ENCODE measurements at places on chromosomes 5 and 9. TPM values are rescaled to one million over a fixed set of nuclear protein-coding genes. Genes with fewer than 3 reads are reported as not detected.

DNA sequence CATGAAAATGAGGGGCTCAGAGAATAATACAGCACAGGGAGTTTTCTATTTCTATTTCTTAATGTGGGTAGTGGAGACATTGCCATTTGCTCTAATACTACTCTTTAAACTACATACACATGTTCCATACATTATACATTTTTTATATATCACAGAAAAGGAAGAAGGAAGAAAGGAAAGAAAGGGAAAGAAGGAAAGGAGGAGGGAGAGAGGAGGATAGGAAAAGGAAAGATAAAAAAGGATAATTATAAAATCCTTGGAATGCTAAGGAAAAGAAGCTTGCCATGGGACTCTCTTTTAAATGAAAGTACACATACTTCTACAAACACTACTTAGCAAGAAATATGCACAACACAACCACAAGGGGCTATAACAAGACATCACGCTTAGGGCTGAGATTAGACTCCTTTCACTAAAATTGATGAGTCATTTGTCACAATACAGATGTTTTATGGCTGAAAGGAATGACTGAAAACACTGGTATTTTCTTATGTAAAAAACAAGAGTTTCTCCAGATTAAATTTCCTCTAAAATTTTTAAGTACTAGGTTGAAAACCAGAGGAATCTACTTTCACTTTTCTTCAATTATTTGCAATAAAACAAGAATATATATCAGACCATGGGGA lies 219.8 kb downstream of the ARL15 start:
- H3K27ac ChIP-seq: 0 out of 2 replicates have a peak overlapping the region, but pooled peaks have one; percentile 14
- H3K36me3 ChIP-seq: no peaks in the 10 kb centered on the region
- H3K4me3 ChIP-seq: peak overlapping the region; percentile 43
- DNase-seq: peak; percentile 85

GRCh38 chr9:108815156-108815555 lies 40.6 kb downstream of the ACTL7B start:
- DNase-seq: no peak
- H3K27me3 ChIP-seq: peaks cover 9% of the 10 kb centered on the region
- H3K4me3 ChIP-seq: no peak overlapping the region
- H3K4me1 ChIP-seq: no peaks in the 10 kb centered on the region
- H3K27ac ChIP-seq: no peak overlapping the region

- 0 out of 2 replicates have a peak, but pooled peaks cover 9% of the 10 kb centered on the region for H3K4me1 ChIP-seq
- H3K4me3 ChIP-seq: peak overlapping the region; percentile 100
- H3K27me3 ChIP-seq: no peaks in the 10 kb centered on the region
- H3K27ac ChIP-seq: peak overlapping the region; percentile 97
- no peaks in the 10 kb centered on the region for H3K36me3 ChIP-seq
- DNase-seq: peak; percentile 85
Measured at GRCh38 chr9:83708515-83709158, 879 bp upstream of the UBQLN1 start.

- H3K27me3 ChIP-seq: no peaks in the 10 kb centered on the region
- no peak overlapping the region for H3K4me3 ChIP-seq
- H3K4me1 ChIP-seq: no peaks in the 10 kb centered on the region
- DNase-seq: no peak
Measured at GRCh38 chr9:20083390-20083789, 294.6 kb upstream of the SLC24A2 start.

DNA sequence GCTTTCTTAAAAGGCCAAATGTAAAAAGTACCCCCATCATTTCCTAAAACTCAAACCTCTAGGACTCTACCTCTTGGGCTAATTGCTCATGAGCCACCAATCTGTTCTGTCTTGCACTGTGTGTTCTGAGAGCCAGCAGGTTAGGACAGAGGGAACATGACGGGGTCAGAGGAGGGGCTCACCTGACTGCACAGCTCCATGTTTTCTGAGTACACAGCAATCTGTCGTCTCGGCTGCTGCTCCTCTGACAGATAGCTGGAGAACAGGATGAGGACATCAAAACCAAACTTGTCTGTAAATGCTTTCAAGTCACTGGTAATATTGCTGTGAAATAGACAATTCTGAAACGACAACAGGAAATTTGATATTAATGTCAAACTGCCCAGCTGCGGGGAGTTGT lies 50.9 kb upstream of the PCA3 start:
- peaks cover 9% of the 10 kb centered on the region for H3K27me3 ChIP-seq
- no peak overlapping the region for H3K27ac ChIP-seq
- no peak for DNase-seq

DNA sequence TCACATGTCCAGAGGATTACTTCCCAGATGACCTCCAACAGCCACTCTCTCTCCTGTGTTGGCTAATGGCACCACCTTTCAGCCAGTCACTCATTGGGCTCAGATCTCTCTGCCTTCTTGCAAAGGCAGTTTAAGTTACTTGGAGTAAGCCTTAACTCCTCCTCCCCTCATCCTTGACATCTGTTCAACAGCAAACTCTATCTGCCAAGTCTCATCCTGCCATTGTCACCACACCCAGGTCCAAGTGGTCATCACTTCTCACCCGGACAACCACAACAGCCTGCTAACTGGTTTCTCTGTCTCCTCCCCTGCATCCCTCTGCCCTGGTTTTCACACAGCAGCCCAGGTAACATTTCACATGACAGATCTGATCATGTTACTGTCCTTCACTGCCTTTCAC lies 58.5 kb downstream of the DCP2 start:
- H3K36me3 ChIP-seq: no peaks in the 10 kb centered on the region
- peak overlapping the region; percentile 46 for H3K27ac ChIP-seq
- H3K4me3 ChIP-seq: no peak overlapping the region
- peak; percentile 30 for DNase-seq

DNA sequence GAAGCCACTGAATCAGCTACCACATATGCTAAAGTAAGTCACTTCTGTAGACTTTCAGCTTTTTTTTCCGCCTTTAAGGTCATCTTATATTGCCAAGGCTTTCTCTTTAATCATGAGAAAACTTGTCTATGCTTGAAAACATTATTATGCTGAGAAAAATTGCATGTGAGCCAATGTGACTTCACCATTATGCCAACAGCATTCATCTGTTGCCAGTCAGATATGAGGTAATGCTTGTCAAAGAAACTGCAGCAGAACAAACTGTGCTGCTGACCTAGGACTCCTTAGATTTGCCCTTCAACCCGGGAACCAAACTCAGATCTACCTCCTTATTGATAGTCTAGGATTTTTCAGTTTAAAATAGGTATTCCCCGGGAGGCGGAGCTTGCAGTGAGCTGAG lies 34.3 kb downstream of the SLC44A1 start:
- peaks cover 17% of the 10 kb centered on the region for H3K4me1 ChIP-seq
- H3K27me3 ChIP-seq: no peaks in the 10 kb centered on the region
- H3K4me3 ChIP-seq: no peak overlapping the region
- no peaks in the 10 kb centered on the region for H3K36me3 ChIP-seq
- no peak overlapping the region for H3K27ac ChIP-seq
- DNase-seq: no peak

GRCh38 chr5:68285075-68285840 lies 69.7 kb downstream of the PIK3R1 start:
- DNase-seq: no peak
- no peak overlapping the region for H3K27ac ChIP-seq
- H3K4me3 ChIP-seq: no peak overlapping the region
- peaks cover 29% of the 10 kb centered on the region for H3K36me3 ChIP-seq

- no peak for DNase-seq
- H3K36me3 ChIP-seq: no peaks in the 10 kb centered on the region
- H3K27ac ChIP-seq: no peak within 1 kb of the TSS
- H3K27me3 ChIP-seq: peaks cover 13% of the 10 kb centered on the region
- no peak within 1 kb of the TSS for H3K4me3 ChIP-seq
- H3K4me1 ChIP-seq: no peaks in the 10 kb centered on the region
Measured at GRCh38 chr5:1294835-1295649, at the start of gene TERT. Gene TERT (minus strand): TSS chr5:1295068. CDS start chr5:1294989, 79 bp downstream.

DNA sequence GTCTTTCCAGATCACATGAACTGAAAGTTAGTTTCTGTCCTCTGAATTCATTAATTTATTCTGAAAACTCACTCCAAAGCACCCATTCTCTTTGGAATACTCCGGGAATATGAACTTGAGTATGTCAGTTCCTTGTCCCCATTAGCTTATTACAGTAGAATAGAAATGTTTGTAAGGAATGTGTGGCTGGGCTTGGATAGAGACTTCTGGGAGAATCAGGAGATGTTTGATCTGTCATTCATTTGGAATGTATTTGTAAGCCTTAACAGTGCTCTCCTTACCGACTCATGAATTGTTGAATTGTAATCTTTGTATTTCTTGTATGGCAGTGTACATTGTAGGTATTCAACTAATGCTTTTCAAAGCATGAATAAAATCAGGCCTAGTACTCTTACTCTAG lies 548.4 kb downstream of the LRRC70 start:
- peaks cover 6% of the 10 kb centered on the region for H3K4me1 ChIP-seq
- no peak overlapping the region for H3K4me3 ChIP-seq
- H3K27me3 ChIP-seq: no peaks in the 10 kb centered on the region
- H3K27ac ChIP-seq: no peak overlapping the region
- peak; percentile 53 for DNase-seq
- H3K36me3 ChIP-seq: no peaks in the 10 kb centered on the region

- no peak overlapping the region for H3K4me3 ChIP-seq
- no peak overlapping the region for H3K27ac ChIP-seq
- no peaks in the 10 kb centered on the region for H3K36me3 ChIP-seq
- DNase-seq: no peak
Measured at GRCh38 chr9:138074516-138074915, 196.9 kb downstream of the CACNA1B start.

- DNase-seq: peak; percentile 40
- H3K27me3 ChIP-seq: no peaks in the 10 kb centered on the region
- no peaks in the 10 kb centered on the region for H3K36me3 ChIP-seq
- H3K27ac ChIP-seq: no peak overlapping the region
- 0 out of 2 replicates have a peak overlapping the region, but pooled peaks have one; percentile 6 for H3K4me3 ChIP-seq
Measured at GRCh38 chr5:126519637-126520592, 75.1 kb downstream of the ALDH7A1 start.

- peaks cover 14% of the 10 kb centered on the region for H3K4me1 ChIP-seq
- H3K27me3 ChIP-seq: no peaks in the 10 kb centered on the region
- peak; percentile 90 for DNase-seq
- peak overlapping the region; percentile 41 for H3K4me3 ChIP-seq
- H3K27ac ChIP-seq: peak overlapping the region; percentile 48
Measured at GRCh38 chr5:159133041-159133741, 33.5 kb upstream of the EBF1 start.

GRCh38 chr5:122586351-122586750 lies 188.5 kb upstream of the SNX2 start:
- no peak overlapping the region for H3K4me3 ChIP-seq
- DNase-seq: peak; percentile 56
- no peak overlapping the region for H3K27ac ChIP-seq
- no peaks in the 10 kb centered on the region for H3K27me3 ChIP-seq
- H3K4me1 ChIP-seq: peaks cover 12% of the 10 kb centered on the region
- H3K36me3 ChIP-seq: no peaks in the 10 kb centered on the region

GRCh38 chr9:95623640-95624039 lies 106.9 kb upstream of the PTCH1 start:
- DNase-seq: no peak
- no peak overlapping the region for H3K4me3 ChIP-seq
- H3K27me3 ChIP-seq: peaks cover 11% of the 10 kb centered on the region
- H3K27ac ChIP-seq: no peak overlapping the region
- H3K4me1 ChIP-seq: no peaks in the 10 kb centered on the region

DNA sequence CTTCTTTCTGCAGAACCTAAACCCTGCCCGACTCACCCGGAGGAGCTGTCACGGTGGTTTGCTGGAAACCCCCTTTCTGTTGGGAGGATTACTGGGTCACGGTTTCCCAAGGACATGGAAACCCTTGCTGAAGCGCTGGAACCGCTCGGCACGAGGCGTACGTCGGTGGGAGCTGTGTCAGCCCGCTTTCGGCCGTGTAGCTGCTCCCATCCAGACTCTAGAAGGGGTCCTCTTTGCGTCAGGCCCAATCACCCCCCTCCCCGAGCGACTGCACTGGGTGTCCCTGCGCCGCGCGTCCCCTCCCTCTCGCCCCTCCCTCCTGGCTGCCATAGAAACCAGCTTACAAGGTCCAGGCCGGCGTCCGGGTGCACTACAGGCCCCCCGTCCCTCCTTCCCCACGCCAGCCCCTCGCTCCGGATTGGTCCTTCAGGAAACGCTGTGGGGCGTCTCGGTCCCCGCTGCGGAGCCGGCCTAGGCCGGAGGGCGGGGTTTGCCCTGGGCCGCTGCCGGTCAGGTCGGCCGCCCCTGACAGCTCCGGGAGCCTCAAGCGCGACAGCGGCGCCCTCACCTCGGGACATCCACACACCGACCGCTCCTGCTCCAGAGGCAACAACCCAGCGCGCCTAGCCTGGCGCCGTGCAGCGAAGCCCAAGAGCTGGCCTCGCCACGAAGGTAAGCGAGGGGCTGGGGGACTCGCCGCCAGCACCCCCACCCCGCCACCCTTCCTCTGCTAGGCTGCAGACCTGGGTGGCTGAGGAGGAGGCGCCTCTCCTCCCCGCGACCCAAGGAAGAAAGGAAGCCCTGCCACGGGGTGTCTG lies at the start of gene NIM1K:
Gene NIM1K, plus strand, starts transcription at position 486 of the 818 bp plus-strand sequence. CDS start 53,551 bp downstream, outside the sequence.
- no peaks in the 10 kb centered on the region for H3K27me3 ChIP-seq
- H3K36me3 ChIP-seq: no peaks in the 10 kb centered on the region
- H3K4me3 ChIP-seq: peak within 1 kb of the TSS; percentile 78
- H3K27ac ChIP-seq: peak within 1 kb of the TSS; percentile 93
- H3K4me1 ChIP-seq: peaks cover 6% of the 10 kb centered on the region
- DNase-seq: peak; percentile 54

DNA sequence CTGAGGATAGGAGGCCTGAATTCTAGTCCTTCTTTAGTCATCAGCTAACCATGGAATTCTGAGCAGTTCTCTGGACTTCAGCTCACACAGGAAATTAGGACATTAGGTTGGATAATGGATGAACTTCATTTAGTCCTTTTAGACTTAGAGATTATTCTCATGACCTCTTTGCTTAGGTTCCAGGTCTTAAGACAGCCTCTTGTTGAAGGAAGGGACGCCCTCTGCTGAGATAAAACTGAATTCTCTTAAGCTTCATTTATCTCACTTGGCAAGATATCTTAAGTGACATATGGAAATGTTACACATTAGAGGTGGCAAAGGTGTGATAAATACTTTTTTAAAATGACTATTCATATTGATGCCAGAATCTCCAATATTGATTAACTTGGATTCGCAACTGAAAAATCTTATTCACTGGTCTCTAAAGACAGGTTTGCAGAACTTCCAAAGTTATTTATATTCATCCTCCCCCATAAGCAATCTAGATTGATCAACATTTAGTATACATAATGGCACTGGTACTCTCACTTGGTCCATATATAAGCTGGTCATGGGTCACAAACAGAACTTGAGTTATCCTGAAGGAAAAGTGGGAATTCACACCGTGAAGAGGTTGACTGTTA lies 16.9 kb upstream of the ZNF366 start:
- H3K4me1 ChIP-seq: peaks cover 24% of the 10 kb centered on the region
- no peaks in the 10 kb centered on the region for H3K36me3 ChIP-seq
- H3K27me3 ChIP-seq: no peaks in the 10 kb centered on the region
- peak; percentile 86 for DNase-seq
- H3K4me3 ChIP-seq: no peak overlapping the region

Gene ANKDD1B
- not detected for total RNA-seq

Gene CDC42SE2
- total RNA-seq: 22.1 TPM

Gene MRPL41
- 28.7 TPM for total RNA-seq

Gene DRD1
- not detected for total RNA-seq

Gene RCL1
- total RNA-seq: 4.0 TPM

Data from GM23248 (cell line).